ENCODE measurements at places on chromosomes 7 and 10.

DNA sequence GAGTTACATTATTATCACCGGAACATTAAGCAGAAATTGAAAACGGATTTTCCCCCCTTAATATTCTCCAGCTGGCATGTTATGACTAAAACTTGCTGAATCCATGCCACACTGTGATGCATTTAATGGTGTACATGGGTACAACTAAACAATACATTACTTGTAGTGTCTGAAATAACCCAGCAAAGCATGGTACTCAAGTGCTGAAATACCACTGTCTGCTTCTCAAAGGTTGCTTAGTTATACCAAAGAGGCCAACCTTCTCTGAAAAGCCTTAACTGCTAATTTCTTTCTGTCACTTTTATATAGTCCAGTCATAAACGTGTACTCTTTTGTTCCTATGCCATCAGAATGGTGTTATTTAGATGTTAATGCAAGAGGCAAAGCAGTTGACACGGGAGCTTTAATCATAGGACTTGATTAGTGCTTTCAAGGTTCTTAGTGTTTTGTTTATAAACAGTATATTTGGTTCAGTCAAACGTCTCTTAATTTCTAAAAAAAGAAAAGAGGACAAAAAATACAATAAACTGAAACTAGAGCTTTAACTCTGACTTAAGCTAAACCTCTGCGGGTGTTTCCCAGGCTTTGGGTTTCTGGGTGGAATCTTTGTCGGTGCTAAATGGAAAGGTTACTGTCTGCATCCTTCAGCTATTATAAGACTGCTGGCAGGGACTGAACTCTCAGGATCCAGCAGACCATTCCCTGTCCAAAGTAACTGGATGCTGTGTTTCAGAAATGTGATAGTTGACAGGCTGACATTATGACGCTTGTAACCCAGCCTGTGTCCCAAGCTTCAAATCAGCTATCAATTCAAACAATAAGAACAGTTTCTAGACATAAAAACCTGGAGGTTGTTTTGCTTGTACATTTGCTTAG, 202.6 kb downstream of the PPP1R3A start:
- no peak for DNase-seq

DNA sequence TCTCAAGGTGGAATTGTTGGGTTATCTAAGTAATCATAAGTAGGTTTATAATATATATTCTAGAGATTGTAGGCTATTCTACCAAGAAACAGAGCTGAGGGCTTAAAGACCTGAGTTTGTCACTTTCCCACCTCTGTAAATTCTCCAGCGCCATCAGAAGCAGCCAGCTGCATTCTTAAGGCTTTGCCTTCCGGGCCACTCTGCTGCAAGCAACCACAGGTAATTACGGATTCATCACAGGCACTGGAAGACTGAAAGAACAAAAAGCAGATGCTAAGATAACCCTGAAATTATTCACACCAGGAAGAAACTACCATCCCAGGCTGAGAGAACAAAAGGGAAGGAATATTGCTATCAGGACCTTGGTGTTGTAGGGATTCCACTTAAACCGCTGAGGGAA, 137.8 kb upstream of the JCAD start:
- no peak for DNase-seq

DNA sequence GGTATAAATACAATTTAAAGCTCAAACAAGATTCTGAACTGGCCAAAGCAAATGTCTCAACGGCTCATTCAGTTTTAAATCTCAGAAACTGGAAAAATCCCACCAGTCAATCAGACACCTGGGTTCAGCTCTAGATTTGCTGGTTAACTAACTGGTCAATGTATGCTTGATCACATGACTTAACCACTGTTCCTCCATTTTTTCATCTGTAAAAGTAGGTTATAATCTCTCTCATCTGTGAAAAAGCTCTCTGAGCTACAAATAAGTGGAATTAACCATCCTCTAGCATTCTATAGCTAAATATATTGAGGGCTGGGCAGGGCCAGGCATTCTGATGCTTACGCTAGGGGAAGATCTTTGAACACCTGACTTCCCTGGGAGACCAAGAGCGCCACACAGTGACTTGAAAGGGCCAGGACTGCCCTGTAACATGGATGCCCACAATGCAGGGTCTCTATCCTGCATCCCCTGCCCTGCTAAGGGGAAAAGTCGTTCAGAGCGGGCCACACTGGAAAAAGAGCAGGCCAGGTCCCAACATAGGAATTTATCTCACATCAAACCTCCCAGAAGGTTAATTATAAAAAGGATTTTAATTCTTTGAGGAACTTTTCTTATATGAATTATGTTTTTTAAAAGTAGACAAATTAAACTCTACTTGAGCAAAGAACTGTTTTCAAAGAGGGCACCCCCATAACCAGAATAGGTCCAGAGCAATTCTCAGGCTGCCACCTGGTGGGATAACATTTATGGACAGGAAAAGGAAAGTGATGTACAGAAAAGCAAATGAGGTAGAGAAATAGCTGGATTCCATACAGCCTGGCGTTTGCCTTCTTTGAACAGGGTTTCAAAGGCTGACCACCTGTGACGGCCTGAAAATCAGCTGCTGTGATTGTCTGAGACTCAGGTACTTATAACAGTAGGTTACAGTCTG, 1.8 kb downstream of the RP9 start:
- DNase-seq, result peak; percentile 51

DNA sequence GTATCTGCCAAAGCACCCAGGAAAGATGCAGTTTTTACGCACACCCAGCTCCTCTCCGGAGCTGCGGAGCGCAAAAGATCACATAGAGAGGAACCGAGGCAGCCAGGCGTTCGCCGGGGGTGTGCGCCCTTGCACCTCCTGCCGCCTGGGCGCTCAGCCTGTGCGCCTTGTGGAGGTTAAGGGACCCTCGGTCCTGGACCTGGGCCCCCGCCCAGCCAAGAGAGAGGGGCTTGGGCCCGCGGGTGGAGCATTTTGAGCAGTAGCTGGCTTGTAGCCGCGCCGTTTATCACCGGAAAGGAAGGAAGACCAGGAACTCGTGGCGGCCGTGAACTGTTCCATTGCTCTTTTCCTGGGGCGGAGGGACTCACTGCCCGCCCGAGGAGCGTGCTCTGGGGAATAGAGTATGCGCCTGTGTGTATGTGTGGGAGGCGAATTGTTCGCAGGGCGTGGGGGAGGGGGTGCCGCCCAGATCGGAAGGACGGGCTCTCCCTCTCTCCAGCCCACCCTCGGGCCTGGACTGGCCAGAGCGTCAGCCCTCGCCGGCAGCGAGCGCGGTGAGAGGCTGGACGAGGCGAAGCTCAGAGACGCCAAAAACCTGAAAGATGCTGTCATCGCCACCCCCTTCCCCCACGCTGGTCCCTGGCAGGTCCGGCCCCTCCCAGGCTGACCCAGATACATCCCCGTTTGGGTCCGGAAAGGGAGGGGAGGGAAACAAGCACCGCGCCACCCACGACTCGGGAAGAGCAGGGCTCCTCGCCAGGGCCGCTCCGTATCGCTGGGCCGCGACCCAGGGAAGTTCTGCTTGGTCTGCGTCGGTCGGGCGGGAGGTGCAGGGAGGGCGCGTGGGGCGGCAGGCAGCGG, 1.2 kb upstream of the WNT2 start:
- peak; percentile 21 for DNase-seq

DNA sequence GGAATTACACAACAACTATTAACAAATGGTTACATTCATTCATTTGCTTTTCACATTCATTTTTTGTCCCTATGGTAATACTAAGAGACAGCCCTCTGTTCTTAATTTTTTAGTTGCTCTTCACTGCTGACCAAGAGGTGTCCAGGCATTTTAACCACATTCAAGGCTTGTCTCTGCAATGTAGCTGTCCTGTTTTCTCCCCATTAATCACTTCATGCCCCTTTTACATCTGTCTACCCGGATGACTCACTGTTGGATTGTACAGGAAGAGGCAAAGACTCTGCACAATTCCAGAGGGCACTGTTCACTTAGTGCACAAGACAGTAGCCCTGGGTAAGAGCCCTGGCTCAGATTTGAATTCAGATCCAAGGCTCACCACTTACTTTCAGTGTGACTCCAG, 168.5 kb downstream of the NOC3L start:
- peak; percentile 9 for DNase-seq

DNA sequence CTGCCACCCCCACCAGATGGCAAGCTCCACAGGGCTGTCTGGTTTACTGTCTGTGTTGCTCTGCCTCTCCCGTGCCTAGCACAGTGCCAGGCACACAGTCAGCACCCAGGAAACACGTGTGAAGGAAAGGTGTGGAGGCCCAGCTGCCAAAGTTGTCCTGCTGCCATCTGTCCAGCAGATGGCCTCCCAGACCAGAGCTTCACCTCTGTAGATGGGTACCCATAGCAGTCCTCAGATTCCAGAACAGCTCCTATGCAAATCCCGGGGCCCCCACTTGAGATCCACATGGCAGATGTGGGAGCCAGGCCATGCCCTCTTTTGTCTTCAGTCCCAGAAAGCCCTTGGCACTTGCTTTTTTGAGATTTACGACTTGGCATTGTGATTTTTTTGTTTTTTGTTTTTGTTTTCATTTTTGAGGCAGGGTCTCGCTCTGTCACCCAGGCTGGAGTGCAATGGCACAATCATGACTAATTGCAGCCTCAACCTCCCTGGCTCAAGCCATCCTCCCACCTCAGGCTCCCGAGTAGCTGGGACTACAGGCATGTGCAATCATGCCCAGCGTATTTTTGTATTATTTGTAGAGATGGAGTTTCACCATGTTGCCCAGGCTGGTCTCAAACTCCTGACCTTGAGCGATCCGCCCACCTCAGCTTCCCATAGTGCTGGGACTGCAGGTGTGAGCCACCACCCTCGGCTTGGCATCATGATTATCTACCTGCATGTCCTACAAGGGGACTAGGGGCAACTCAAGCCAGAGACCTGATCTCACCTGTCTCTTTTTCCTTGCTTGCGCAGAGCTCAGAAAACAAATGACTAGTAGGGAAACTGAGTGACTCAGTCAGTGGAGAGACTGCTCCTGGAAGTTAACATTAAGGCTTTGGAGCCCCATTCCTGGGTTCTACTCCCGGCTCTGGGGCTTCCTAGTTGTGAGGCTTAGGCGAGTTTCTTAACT, 16.9 kb upstream of the PALD1 start:
- DNase-seq, result no peak

DNA sequence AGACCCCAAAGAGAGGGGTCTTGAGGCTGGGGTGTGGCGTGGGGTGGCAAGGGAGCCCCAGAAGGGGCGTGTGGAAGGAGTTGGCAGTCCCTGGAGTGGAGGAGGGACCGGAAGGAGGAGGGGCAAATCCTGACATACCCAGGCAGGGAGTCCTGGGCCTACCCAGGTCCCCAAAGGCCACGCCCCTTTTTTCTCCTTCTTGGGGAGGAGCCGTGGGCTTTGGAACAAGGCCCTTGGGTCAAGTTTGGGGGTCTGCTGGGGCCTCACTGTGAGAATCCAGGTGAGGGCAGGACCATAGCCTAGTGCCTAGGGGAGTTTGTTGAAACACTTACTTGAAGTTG, 1.2 kb upstream of the SMARCD3 start:
- DNase-seq, result no peak

GRCh38 chr10:116769791-116770190, 27.4 kb upstream of the HSPA12A start:
- no peak for DNase-seq

GRCh38 chr7:66768865-66769832, 28.6 kb downstream of the RABGEF1 start:
- DNase-seq, result no peak

GRCh38 chr10:117647306-117647705, 104.8 kb downstream of the EMX2 start:
- DNase-seq, result no peak

- DNase-seq, result no peak
These were observed 14.1 kb downstream of the RNF32 start for GRCh38 chr7:156654511-156655234.

GRCh38 chr7:106269254-106269961, 15.4 kb downstream of the NAMPT start:
- no peak for DNase-seq

DNA sequence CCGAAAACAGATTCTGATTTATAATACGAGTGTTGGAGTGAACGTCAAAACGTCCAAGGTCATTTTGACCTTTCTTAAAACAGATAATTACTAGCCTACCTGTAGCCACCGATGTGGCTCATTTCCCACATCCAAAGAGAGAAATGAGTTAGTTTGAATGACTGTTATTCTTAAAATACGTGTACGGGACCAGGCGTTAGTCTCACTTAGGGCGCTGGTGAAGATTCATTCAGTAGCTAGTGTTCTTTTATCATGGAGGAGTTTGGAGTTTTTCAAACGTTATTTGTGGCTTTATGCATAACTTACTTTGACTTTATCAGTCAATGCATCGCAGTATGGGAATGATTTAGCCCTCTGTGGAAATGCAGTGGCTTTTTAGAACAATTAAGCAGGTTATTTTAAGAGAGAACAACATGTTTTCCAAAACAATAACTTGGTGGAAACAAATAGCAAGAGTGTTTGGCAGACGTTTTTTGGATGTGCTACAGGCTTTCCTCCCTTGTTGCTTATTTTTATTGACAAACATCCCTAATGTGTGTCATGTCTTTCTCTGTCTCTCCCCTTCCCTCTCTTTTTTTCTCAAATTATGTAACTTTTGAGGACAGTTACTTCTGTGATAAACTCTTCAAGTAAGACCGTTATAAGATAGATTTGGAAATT, 1.6 kb downstream of the BICC1 start:
- no peak for DNase-seq

GRCh38 chr10:34746094-34746493, 69.0 kb downstream of the PARD3 start:
- no peak for DNase-seq

DNA sequence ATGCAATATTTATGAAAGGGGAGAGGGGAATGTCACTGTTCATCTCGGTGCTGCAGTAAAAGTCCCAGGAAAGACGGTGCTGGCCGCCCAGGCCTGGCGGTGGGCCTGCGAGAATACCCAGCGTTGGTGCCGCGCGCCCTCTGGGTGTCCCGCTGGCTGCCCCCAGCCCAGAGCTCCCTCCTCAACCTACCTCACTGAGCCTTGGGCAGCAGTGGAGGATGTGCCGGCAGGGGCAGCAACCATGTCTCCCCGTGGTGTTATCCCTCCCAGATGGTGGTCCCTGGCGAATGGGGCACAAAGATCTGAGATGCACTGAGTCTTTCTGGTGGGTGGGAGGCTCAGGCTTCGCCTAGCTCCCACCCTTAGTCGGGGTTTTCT, 9.5 kb upstream of the TLX1 start:
- DNase-seq, result no peak

DNA sequence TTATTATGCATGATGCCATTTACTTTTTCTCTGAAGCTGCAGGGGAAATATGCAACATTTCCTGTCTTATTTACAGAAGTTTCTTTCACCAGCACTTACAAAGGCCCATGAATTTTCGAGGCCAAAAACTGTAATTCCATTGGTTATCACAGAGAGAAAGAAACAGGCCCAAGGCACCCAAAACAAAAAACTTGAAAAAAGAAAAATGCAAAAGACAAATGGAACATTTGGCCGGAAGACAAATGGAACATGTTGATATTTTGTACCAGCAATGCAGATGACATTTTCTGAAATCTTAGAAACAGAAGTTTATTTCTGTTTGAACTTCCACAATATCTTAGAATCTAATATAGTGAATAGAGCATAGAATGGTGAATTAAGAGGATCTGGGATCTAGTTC, 56.3 kb upstream of the PNLIP start:
- no peak for DNase-seq

GRCh38 chr10:80996615-80997193, 459.0 kb downstream of the SH2D4B start:
- DNase-seq, result no peak

Data from kidney capillary endothelial cell (primary cell).